ENCODE measurements at places on chromosomes 7 and 10.
A peak's percentile ranks its signal among the peaks of the same experiment; 100 is the strongest.

- DNase-seq = no peak
These were observed 829.0 kb downstream of the GRID1 start for GRCh38 chr10:85537561-85537960.

- DNase-seq = no peak
These were observed 201.6 kb downstream of the MBL2 start for GRCh38 chr10:52571018-52571417.

DNA sequence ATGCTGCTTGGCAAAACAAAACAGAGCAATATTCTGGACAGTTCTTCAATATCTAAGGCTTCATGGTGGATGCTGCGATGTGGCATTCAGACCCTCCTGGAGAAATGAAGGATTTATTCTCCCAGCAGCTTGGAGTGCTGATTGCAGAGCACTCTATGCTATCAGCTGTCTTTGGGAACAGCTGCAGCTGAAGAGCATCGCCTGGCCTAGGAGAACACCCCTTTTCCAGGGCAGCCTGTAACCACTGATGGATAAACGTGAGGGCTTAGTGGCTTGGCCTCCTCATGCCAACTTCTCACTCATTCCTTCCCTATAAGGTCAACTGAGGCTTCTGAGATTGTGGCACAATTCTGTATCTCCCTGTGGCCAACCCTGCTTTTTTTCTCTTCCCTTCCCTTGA, 638.1 kb upstream of the CNTNAP2 start:
- no peak for DNase-seq

- DNase-seq = peak; percentile 35
These were observed at the start of gene PALD1 for GRCh38 chr10:70478191-70479164. Gene PALD1, plus strand, starts transcription at chr10:70478767. Its CDS starts 47,185 bp downstream, at chr10:70525952.

DNA sequence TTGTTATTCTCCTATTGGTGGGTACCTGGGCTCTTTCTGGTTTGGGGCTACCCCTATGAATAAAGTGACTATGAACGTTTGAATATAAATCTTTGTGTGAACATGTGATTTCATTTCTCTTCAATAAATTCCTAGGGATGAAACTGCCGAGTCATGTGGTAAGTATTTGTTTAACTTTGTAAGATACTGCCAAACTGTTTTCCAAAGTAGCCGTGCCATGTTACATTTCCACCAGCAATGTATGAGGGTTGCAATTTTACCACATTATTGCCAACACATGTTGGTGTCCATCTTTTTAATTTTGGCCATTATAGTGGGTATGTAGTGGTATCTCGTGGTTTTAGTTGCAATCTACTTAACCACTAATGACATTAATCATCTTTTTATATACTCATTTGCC, 94.7 kb downstream of the ZNRF2 start:
- DNase-seq = no peak
